ENCODE measurements at places on chromosomes 1 and 21.

GRCh38 chr1:67118191-67118590 lies 16.6 kb downstream of the C1orf141 start:
- no peak for DNase-seq

GRCh38 chr1:227244339-227245118 lies 73.8 kb downstream of the CDC42BPA start:
- DNase-seq, result no peak

- no peak for DNase-seq
These were observed 177.7 kb downstream of the TRABD2B start for GRCh38 chr1:47819574-47819888.

DNA sequence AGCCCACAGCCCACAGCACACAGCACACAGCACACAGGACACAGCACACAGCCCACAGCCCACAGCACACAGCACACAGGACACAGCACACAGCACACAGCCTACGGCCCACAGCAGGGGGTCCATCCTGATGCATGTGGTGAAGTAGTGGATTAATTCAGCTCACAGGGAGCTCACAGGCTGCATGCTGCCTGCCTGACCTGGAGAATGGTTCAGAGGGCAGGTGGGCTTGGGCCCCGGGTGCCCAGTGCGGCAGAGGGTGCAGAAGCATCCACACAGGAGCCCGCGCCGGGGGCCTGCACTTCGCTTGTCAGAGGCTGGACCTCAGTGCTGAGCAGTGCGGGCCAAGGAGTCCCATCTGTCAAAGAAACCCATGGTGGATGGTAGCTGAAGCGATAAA lies 21.1 kb upstream of the AJAP1 start:
- DNase-seq, result no peak

DNA sequence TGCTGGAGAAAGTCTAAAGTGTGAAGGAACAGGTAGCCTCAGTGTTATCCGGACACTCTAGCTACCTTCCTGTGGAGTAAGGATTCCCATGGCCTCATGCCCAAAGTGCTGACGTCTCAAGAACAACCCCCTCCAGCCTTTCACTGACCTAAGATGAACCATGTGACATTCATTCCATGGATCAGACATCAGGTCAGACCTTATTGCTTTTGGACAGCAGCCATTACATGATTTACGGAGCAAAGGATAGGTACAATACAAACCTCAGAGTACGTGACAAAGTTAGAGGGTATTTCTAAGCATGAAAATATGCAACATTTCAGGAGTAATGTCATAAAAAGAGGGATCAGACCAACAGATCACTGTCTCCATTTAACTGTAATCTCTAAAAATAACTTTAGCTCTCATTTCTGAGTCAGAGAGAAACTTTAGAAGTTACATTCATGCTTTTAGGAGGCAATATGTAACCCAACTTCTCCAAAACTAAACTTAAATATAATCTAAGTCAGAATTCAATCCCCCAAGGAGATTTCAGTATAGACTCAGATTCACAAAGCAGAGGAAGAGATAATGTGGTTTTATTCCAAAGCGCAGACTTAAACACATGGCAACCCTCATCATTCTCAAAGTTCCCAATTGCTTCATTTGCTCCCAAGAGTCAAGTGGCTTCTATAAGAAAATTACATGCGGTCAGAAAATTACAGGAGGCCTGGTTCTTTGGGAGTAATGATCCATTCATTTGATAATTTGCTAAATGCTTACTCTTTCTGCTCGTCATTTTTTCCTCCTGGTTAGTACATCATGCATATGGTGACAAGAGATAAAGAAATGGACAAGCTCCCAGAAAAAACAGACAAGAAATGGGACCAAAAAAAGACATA lies 280.4 kb downstream of the SETD4 start:
- no peak for DNase-seq

- DNase-seq, result no peak
These were observed 116.0 kb downstream of the ETS2 start for GRCh38 chr21:38921511-38922251.

DNA sequence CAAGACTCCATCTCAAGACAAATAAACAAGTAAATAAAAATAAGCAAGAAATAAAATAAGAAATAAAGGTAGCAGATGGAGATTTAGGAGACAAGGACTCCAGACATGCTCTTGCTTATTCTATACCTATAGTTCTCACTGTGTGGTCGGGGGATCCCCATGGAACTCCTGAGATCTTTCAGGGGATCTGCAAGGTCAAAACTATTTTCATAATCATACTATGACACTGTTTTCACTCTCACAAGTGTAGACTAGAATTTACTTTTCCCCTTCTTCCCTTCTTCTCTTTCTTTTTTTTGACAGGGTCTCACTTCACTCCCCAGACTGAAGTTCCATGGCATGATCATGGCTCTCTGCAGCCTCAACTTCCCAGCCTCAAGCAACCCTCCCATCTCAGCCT lies 29.8 kb upstream of the NLRP3 start:
- no peak for DNase-seq

DNA sequence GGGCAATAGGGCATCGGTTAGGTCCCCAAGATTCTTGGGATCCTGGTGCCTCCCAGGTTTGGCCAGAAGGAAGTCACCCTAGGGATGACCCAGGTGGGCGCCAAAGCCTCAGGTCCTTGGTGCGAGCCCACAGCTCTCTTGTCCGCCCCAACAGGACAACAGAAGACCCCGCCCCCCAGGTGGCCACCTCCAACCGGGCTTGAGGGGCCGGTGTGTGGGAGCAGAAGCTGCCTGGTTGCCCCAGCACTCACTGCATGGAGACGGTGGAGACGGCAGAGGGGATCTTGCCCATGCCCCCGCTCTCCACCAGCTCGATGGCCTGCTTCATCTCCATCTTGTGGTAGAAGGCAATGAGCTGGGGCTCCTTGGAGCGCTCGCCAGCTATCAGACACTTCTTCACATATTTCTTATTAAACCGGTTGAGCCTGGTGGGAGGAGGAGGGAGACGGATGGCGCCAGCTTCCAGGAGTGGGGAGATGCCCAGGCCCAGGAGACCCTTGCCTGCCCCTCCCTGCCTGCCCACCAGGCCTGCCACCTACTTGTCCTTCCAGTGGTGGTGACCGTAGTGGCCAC lies 52.7 kb downstream of the SLC9A1 start:
- no peak for DNase-seq

GRCh38 chr21:44529011-44529421 lies 11.0 kb downstream of the KRTAP10-1 start:
- no peak for DNase-seq

DNA sequence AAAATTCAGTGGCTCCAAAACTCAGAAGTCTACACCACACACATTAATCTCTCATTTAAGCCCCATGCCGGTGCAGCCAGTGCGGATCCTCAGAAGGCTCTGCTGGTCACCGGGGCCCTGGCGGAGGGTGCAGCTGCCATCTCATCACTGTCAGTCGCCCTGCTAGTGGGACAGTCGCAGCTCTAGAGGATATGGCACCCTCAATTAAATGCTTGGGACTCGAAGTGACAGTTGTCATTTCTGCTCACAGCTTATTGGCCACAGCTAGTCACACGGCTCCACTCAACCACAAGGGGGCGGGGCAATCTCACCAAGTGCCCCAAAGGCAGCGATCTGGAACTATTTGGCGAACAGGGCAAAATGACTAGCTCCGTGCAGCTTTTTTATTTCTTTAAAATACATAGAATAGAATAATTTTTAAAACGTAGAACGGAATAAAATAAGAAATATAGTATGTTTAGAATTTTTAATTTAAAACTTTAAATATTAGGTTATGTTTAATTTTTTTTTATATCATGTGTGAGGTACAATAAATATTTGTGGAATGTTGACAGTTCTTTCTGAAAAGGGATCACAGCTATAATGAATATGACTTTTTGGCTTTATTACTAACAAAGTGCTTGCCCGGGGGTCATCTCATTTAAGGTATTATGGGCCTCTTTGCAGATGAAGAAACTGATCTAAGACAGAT lies 8.0 kb upstream of the MAN1C1 start:
- DNase-seq, result peak; percentile 76

DNA sequence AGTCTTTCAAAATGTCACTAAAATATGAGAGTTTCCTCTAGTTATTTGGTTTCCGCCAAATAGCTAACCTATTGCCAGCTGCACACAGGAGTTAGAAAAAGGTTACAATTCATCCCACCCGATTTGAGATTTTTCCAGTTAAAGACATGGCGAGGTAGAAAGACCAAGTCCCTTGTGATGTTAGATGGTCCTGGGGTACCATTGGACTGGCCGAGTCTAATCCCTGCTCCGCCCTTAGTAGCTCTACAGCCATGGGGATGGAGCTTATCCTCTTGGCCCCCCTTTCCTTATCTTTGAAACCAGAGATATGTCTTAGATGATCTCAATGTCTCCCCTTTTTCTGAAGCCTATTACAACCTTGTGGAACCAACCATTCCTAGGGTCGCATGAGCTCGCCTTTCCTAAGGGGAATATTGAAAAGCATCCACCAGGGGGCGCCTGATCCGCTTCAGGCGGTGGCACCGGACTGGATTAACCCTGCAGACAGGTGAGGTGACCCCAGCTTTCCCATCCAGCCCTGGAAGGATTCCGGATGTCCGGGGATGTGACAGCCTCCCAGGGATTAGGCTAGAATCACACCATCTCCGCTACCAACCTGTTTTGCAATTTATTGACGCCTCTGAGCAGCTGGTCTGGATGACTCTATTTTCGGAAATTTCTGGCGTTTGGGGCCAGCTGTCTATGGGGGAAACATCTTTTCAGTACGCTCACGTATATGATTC lies 68.3 kb upstream of the SIM2 start:
- DNase-seq, result peak; percentile 13

- no peak for DNase-seq
These were observed 188.1 kb downstream of the ZNF281 start for GRCh38 chr1:200221614-200222282.

GRCh38 chr1:73593364-73593763 lies 604.6 kb downstream of the LRRIQ3 start:
- DNase-seq, result no peak

DNA sequence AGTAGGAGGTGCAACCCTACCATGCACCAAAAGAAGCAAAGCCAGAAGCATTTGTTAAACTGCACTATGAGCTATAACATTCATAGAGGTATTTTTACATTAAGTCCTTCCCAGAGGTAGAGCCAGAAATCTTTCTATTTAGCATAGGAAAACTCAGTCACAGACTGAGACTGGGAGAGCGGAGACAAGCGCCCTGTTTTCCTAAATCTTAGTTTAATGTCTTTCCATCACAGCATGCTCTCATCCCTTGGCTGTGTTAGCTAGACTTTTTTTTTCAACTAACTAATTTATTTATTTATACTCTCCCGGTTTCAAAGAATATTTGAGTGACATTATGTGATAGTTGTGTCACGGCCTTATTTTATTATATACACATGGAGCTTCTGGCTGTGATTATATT lies 304.1 kb downstream of the LMX1A start:
- no peak for DNase-seq

GRCh38 chr1:61496501-61496900 lies 228.4 kb downstream of the TM2D1 start:
- DNase-seq, result no peak

- no peak for DNase-seq
These were observed 8.0 kb upstream of the RIMS3 start for GRCh38 chr1:40673452-40673851.
